Germinal center (tissue), 1 donor: ENCODE measurements at places on chromosomes 4 and X.

GRCh38 chr4:88744609-88745008, 47.0 kb upstream of the NAP1L5 start:
- DNase-seq, result no peak

GRCh38 chr4:137361756-137362470, 170.4 kb downstream of the PCDH18 start:
- DNase-seq, result no peak

DNA sequence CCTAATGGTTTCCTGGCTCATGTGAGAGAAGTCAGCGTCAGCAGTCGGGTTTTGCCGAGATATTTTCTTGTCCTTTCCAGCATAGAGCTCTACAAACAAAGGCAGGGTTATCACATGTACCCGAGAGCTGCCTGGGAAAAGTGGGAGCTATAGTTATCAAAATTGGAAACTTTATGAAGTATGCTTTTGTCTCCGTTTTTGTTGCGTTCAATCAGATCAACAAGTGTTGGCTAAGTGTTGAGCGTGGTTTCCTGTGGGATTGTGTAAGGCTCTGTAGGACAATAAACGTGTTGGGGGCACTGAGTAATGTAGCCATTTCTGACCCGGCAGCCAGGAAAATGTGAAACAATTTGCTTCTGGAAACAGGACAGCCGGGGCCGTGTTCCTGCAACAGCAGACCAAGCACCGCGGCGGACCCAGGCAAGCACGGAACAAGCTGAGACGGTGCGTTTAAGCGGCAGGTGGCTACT, at the start of gene BMX:
Gene BMX, plus strand, starts transcription at position 311 of the 470 bp plus-strand sequence. CDS start 7,547 bp downstream, outside the sequence.
- no peak for DNase-seq

GRCh38 chr4:82968972-82969371, 41.7 kb downstream of the LIN54 start:
- DNase-seq, result no peak

- DNase-seq, result no peak
Measured at GRCh38 chr4:98873059-98873458, 55.9 kb downstream of the EIF4E start.

DNA sequence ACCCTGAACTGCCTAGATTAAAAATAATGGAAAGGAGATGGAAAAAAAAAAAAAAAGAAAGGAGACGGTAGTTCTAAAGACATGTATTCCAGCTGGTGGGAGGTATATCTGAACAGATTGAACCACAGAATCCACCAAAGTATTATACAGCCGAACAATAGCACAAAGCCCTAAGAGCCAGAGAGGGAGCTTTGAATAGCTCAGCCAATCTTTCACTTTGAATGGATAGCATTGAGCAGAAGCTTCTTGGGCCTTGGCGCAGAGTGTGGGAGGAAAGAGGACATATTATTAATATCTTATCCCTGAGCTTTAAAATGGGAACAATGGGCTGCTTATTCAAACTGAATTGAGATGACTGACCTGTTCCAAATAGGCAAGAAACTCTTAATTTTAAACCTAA, 147.8 kb upstream of the PAQR3 start:
- no peak for DNase-seq

DNA sequence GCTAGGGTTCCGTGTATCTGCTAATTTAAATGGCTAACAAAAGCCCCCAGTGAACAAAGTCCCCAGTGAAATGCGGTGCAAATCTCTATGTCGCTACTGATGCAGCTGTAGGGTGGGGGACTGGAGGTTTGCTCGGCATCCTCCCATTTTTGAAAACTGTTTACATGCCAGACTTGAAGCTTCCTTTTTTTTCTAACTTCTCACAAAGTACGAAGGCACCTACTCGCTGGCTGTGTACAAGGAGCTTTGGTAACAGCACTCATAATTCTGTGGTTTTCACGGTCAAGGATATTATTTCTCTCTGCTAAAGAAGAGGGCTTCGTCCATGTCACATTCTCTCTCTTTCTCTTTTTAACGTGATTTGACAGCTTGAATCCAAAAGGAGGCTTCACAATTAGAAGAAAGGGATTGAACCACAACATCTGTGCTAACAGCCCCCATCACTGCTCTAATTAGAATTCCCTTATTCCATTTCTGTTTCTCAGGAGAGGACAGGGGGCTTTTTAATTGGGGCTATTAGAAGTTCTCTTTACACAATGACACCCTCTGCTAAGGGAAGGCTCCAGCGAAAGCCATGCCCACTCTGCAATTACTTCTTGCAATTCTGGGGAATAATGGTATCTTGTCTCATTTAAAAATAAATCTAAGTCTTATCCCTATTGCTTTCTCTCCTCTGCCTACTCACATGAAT, 46.7 kb downstream of the TMEM156 start:
- DNase-seq, result peak; percentile 36

DNA sequence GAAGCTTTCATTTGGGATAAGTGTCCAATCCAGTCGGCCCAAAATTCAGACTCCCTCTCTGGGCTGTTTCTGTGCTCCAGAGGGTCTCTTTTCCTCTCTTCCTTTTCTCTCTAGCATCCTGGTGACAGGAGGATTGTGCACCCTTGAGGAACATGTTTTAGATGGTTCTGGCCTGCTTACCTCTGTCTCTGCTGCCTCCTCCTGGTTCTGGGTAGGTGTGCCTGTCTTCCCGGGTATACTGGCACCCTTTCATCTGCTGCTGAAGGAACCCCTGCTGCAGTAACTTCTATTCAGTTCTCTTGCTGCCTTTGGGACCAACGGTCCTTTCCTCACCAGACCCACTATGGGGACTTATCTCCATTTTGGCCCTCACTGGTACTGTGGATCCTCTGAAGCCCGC, 53.2 kb downstream of the HMGB2 start:
- no peak for DNase-seq

GRCh38 chrX:12042615-12043014, 95.7 kb upstream of the FRMPD4 start:
- no peak for DNase-seq

- DNase-seq, result no peak
Measured at GRCh38 chrX:38045538-38046096, 39.3 kb downstream of the SYTL5 start.

- no peak for DNase-seq
Measured at GRCh38 chr4:95394752-95395306, 153.9 kb downstream of the UNC5C start.

DNA sequence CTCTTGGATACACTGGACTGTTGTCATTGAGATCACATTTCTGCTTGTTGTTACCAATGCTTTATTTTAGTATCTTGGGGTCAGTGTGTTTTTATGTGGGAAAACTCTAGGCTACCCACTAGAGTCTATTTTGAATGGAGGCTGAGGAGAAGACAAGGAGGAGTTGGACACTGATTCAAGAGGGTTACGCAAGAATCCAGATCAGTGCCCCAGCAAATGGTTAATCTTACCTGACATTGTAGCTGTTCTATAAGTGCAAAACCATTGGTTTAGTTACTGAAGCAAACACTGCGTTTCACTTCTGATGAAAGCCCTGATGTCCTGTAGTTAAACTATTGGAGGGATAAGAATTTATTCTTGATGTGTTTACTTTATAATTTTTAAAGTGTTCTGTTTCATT, 331.1 kb upstream of the NR3C2 start:
- DNase-seq, result no peak

DNA sequence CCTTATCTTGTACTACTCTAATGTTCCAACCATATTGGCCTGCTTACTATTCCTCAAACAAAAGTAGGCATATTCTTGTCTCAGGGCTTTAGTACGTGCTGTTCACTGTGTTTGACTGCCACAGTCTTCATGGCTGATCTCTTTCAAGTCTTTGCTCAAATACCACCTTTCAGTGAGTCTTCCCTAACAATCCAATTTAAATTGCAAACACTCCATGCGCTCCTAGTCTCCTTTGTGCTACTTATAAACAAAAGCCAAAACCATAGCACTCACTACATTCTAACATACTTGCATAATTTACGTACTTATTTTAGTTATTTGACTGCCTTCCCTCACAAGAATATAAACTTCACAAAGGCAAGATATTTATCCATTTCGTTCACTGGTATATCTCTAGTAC, 1.7 kb upstream of the ART3 start:
- DNase-seq, result no peak

- DNase-seq, result no peak
Measured at GRCh38 chrX:53631156-53631555, 55.4 kb downstream of the HUWE1 start.

DNA sequence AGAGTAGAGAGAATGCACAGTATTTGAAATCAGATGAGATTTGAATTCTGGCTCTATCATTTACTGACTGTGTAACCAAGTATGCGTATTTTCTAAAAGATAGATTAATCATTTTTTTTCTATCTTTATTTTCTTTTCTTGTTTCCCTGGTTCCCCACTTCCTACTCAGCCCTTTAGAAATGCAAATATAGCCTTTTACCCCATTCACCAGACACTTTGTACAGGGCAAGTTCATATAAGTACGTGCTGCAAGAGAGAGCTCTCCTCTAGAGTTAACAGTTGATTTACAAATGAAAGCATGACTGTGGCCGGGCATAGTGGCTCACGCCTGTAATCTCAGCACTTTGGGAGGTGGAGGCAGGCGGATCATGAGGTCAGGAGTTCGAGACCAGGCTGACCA, 17.8 kb upstream of the TDO2 start:
- DNase-seq, result no peak

DNA sequence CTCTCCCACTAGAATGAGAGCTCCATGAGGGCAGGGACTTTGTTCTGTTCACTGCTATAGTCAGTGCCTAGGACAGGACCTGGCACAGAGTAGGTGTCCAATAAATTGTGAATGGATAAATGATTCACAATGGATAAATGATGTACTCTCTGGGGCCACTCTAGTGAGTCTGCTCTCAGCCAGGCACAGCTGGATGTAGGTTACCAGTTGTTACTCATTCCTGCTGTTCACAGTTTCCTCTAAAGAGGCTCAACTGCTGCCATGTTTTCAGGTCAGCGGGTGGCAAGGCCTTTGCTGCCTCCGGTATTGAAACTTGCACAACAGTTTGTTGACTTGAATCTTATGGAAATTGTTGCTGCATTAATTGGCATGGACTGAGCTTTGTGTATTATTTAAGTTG, 99.1 kb downstream of the NHSL2 start:
- no peak for DNase-seq

DNA sequence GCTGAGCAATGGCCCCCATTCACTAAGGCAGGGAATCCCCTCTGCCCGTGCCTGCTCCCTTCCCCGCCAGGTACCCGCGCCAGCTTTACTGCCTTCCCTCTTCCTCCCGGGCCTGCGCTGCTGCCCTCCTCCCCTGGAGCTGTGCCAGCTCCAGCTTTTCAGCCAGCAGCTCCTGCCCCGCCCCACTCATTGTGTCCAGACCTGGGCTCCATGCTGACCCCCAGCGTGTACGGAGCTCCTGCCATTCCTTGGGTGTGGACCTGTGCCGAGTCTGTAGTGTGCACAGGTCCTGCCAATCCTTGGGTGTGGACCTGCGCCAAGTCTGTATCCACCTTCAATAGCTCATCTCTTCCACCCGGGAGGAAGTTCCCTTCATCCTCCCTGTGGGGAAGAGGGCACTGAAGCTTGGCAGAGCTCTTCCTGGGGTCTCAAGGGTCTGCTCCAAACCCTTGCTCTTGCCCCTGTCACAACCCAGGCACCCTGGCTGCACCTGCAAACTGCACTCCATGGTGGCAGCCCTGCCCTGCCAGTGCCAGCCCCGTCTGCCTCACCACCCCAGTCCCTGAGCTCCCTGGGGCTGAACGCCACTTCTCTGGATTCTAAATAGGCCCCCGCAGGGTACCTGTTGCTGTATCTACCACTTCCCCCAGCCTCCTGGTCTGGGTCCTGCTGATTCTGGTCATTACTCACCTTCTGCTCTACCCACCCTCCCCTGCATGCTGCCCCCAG, 63.9 kb downstream of the TRMT44 start:
- DNase-seq, result no peak
